ENCODE measurements at places on chromosomes 6 and 20.

- DNase-seq = no peak
Observed at GRCh38 chr20:380763-381580, 412 bp downstream of the TRIB3 start.

- DNase-seq = no peak
Observed at GRCh38 chr6:117906507-117906957, 532 bp upstream of the SLC35F1 start.

GRCh38 chr6:28161410-28162079 lies 19.9 kb downstream of the ZKSCAN8 start:
- no peak for DNase-seq

DNA sequence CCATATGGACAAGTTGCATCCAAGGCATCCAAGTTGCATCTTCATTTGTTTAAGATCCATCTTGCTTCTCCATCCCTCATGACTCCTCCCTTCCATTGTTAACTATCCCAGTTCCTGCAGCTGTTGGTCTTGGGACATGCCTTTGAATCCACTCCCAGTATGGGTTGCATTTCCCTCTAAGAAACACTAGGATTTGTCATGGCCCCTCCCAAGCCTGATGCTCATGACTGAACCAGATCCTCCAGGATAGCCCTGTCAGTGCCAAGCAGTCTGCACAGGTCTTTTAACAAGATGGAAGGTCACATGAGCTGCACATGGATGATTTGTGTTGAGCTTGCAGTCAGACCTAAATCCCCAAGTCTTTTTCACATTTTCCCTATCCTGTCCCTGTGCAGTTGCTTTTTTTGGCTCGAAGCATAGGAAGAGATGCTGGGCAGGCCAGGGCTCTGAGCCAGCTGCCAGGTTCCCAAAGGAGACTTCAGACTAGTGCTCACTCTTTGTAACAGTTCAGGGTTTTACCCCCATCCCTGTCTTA lies 4.2 kb downstream of the PPP2R5D start:
- no peak for DNase-seq

DNA sequence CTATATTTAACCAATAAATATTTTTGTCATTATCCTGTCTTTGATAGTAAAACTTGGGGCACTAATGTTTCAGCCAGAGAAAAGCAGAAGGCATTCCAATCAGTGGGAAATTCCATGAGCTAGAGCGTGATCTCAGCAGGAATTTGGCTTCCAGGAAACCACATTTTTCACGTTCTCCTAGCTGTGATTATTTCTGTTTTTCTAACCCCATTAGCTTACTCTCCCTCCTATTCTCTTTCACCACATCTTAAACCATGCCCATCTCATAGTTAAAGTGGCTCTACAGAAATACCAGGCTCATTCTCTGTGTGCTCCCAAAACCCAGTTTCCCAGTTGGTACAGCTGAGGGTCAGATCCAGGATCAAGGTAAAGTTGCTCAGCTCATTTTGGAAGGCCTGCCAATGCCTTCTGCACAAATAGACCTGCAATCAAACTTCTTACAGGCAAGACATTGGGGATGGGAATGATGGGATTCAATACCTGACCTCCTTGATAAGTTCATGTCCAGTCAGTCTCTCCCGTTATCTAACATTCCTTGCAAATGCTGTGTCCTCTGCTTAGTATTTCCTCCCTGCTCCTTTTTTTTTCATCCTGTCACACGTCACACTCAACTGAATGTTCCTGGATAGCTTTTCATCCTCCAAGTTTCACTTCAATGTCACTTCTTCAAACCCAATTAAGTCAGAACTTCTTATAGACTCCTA lies 33.1 kb upstream of the TMEM30A start:
- no peak for DNase-seq

DNA sequence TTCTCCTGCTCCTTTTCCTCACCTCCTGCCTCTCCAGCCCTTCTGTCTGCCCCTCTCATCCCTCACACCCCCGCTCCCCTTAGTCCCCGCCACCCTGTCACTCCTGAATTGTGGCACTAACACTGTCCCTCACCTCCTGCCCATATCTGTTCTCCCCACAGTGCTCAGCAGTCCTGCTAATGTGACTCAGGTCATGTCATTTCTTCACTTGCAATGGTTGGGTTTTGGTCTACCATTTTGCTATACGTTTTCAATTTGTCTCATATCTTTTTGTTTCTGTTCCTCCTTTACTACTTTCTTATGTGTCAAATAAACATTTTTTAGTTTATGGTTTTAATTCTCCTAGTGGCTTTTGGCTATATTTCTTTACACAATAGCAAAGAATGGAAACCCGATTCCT lies 1.3 kb upstream of the HLA-B start:
- DNase-seq = no peak

Data from left renal cortex interstitium (tissue), 4 donors.